Activated CD8-positive, alpha-beta memory T cell treated with anti-CD3 and anti-CD28 coated beads, Interleukin-2, amount 10 ng/mL, durations not matched to agents 7 days and 5 days (primary cell): ENCODE measurements at places on chromosomes 7 and 10. TPM values are rescaled to one million over a fixed set of nuclear protein-coding genes. Genes with fewer than 3 reads are reported as not detected.

DNA sequence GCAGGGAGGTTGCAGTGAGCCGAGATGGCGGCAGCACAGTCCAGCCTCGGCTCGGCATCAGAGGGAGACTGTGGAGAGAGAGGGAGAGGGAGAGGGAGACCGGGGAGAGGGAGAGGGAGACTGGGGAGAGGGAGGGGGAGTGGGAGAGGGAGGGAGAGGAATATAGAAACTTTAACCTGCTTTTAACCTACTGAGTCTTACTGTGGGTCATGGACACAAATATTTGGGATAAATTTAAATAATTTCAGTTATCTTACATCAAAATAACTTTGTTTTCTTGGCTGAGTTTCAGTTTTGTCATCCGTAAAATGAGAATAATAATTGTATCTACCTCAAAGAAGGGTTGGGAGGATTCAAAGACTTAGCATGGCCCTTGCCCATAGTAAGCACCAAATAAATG lies 319.8 kb downstream of the LRMDA start:
- no peak for DNase-seq

- no peak for DNase-seq
Measured at GRCh38 chr7:84548366-84549365, 354.1 kb upstream of the SEMA3A start.

DNA sequence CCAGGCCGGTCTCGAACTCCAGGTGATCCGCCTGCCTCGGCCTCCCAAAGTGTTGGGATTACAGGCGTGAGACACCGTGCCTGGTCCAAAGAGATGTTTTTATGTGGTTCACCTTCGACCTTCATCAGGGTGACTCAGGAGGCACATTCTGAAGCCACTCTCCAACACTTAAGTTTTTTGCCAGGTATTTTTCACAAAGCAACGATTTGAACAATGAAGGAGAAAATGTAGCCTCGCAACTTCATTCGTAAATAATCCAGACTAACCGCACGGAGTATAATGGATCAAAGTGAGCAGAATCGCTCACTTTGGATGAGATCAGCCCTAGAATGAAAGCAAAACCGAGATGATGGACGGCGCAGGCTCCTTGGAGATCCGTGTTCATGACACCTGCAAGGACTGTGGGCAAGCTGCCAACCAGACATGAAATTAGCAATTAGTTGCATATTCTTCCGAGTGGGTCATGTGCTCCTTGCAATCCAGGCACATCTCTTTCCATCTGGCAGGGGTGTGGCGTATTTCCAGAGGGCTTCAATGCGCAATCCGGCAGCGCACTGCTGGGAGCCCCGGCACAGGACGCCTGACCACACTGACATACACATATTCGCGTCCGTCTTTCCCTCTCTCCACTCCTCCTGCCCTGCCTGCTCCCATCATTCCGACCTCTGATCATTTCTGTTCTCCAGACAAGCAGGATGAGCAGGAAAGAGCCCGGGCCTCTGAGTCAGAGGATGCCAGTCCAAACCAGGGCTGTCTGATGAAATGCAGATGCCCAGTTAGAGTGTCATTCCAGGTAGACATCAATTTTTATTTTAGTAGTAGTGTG lies 148.4 kb downstream of the KLF6 start:
- no peak for DNase-seq

The POMZP3 gene
- total RNA-seq, result 11.6 TPM

- DNase-seq, result no peak
Measured at GRCh38 chr7:116859323-116859722, 3.1 kb upstream of the CAPZA2 start.
